H1 (cell line): ENCODE measurements at places on chromosomes 3 and 15. TPM values are rescaled to one million over a fixed set of nuclear protein-coding genes. Genes with fewer than 3 reads are reported as not detected.
A peak's percentile ranks its signal among the peaks of the same experiment; 100 is the strongest.

- no peaks in the 10 kb centered on the region for H3K4me1 ChIP-seq
- H3K27me3 ChIP-seq: no peaks in the 10 kb centered on the region
- H3K27ac ChIP-seq: no peak overlapping the region
- H3K36me3 ChIP-seq: peaks cover 21% of the 10 kb centered on the region
- H3K4me3 ChIP-seq: no peak overlapping the region
- DNase-seq: no peak
Observed at GRCh38 chr3:50183755-50184154, 7.7 kb upstream of the GNAT1 start.

DNA sequence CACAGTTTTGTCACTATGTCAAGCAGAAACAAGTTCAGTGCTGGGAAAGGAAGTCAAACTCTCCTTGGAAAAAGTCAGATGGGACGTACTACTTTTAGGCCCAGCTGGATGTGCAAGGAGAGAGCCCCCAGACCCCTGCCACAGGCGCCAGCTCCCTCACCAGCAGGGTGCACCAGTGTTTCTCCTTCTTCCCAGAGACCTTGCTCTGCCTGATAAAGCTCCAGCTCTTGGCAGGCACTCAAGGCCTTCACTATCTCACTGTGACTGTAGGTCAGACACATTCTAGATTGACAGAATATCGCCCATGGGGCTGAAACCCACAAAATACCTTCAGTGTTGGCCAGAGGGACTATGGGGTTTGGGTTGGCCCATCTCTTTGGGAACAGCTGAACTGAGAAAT lies 54.8 kb upstream of the CHRNB4 start:
- no peaks in the 10 kb centered on the region for H3K27me3 ChIP-seq
- no peak overlapping the region for H3K27ac ChIP-seq
- H3K4me3 ChIP-seq: no peak overlapping the region

- H3K4me1 ChIP-seq: no peaks in the 10 kb centered on the region
- no peak for DNase-seq
- no peak overlapping the region for H3K4me3 ChIP-seq
- no peak overlapping the region for H3K27ac ChIP-seq
Observed at GRCh38 chr3:2735392-2735894, 374.7 kb downstream of the IL5RA start.

DNA sequence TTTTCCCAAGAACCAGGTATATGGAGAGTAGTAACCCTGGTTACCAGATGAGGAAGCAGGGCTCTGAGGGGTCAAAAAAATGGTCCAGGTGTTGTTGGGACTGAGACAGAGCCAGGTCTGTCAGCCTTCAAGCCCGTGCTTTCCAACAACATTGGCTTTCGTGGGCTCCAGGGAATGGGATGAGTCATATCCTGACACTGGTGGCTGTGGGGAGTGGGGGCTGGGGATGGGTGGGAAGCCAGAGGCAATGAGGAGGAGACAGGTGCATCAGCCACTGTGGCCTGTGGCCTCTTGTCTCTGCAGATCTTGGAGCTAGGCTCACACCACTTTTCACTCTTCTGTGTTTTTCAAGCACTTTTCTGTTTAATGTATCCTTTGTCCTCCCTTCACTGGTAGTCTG lies 38.2 kb downstream of the CORO2B start:
- no peak overlapping the region for H3K4me3 ChIP-seq
- H3K36me3 ChIP-seq: no peaks in the 10 kb centered on the region; the same call in 1 of the 2 replicates
- no peak for DNase-seq
- H3K4me1 ChIP-seq: peaks cover 12% of the 10 kb centered on the region
- H3K27me3 ChIP-seq: no peaks in the 10 kb centered on the region
- H3K27ac ChIP-seq: no peak overlapping the region

The GABRB3 gene
- 88.5 and 98.8 TPM in 2 replicates for polyA plus RNA-seq

The ARNT2 gene
- 9.5 and 10.0 TPM in 2 replicates for polyA plus RNA-seq

DNA sequence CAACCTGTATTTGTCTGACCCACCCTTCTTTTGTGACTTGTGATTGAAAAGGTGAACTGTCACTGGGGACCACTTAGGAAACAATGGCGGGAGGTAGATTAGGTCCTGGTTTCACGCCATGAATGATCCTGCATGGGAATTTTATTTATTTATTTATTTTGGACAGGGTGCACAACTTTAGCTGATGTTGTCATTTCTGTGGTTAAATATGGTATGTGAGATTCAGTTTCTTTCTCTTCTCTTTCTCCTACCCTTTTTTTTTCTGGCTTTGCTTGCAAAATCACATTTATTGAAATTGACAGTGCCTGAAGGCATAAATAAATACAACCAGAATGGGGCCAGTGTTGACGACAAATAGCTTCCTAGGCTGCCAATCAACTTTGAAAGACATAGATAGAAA lies 18.0 kb upstream of the HTR3E start:
- no peak overlapping the region for H3K4me3 ChIP-seq
- H3K36me3 ChIP-seq: no peaks in the 10 kb centered on the region
- no peak overlapping the region for H3K27ac ChIP-seq
- no peaks in the 10 kb centered on the region; the same call in 1 of the 2 replicates for H3K27me3 ChIP-seq
- no peaks in the 10 kb centered on the region for H3K4me1 ChIP-seq

The PPP1R14D gene
- not detected in 2 replicates for polyA plus RNA-seq

The HRH1 gene
- 0.03 and 0.11 TPM in 2 replicates for polyA plus RNA-seq

GRCh38 chr15:73265536-73266153 lies 103.1 kb downstream of the HCN4 start:
- H3K27me3 ChIP-seq: no peaks in the 10 kb centered on the region
- H3K36me3 ChIP-seq: peaks cover 12% of the 10 kb centered on the region
- no peak overlapping the region for H3K4me3 ChIP-seq
- DNase-seq: peak; percentile 76
- no peak overlapping the region for H3K27ac ChIP-seq
- H3K4me1 ChIP-seq: no peaks in the 10 kb centered on the region

DNA sequence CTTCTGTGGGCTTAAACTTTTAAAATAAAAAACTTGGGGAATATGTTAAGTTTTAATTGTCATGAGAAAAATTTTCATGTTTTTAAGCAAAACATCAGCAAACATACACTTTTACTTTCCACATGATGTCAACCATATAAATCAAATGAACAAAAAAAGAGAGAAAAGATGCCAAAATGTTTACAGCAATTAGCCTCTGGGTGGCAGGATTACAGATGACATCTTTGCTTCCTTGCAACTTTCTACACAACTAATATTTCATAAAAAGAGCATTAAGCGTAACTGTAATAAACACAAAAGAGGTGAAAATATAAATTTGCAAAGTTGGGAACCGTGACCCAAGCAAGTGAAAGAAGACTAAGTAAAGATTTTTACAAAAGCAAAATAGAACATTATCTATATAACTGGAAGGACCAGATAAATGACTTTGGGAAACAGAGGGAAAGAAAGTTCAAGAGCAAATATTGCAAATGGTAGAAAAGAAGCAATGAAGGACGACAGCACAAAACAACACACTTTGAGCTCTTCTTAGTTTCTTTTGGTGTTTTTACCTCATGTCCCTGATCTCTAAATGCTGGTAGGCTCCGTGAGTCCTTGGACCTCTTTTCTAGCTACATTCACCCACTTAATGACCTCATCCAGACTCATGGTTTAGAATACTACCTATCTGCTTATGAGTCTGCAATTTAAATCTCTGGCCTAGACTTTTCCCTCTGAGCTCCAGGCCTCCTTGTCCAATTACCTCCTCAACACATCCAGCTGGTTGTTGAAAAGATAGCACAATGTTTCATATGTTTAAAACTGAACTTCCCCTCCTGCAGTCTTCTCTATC lies 9.4 kb downstream of the TP53BP1 start:
- H3K36me3 ChIP-seq: peaks cover 29% of the 10 kb centered on the region
- H3K27me3 ChIP-seq: no peaks in the 10 kb centered on the region
- H3K4me1 ChIP-seq: no peaks in the 10 kb centered on the region
- no peak overlapping the region for H3K27ac ChIP-seq

DNA sequence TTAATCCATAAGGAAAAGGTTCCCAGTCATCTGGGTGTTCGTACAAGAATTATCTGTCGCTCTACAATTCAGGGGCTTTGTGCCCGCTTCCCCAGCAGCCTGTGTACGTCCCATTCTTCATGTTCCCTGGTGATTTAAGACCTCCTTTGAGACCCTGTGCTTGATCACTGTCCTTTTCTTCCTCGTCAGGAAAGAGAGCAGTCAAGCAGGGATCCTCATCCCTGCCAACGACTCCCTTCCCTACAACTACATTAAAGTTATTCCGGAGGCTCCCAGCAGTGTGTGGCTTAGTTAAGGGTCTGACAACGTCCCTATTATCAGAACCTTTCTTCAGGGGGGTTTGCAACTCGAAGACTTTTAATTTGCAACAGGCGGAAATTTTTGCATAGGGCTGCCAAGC lies 175.7 kb downstream of the FOXP1 start:
- no peaks in the 10 kb centered on the region for H3K36me3 ChIP-seq
- H3K4me1 ChIP-seq: no peaks in the 10 kb centered on the region
- DNase-seq: no peak
- H3K4me3 ChIP-seq: no peak overlapping the region
- no peaks in the 10 kb centered on the region for H3K27me3 ChIP-seq

DNA sequence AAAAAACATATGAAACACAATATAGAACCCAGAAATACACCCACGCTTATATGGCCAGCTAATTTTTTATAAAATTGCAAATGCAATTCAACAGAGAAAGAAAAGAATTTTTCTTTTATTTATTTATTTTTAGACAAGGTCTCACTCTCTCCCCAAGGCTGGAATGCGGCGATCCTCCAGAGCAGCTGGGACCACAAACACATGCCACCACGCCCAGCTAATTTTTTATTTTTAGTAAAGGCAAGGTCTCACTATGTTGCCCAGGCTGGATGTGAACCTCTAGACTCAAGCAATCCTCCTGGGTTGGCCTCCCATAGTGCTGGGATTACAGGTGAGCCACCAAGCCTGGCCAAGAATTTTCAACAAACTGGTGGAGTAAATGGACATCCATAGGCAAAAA lies 117.9 kb downstream of the SCAPER start:
- no peak overlapping the region for H3K27ac ChIP-seq
- no peak overlapping the region for H3K4me3 ChIP-seq
- DNase-seq: no peak
- H3K36me3 ChIP-seq: no peaks in the 10 kb centered on the region
- H3K4me1 ChIP-seq: no peaks in the 10 kb centered on the region

DNA sequence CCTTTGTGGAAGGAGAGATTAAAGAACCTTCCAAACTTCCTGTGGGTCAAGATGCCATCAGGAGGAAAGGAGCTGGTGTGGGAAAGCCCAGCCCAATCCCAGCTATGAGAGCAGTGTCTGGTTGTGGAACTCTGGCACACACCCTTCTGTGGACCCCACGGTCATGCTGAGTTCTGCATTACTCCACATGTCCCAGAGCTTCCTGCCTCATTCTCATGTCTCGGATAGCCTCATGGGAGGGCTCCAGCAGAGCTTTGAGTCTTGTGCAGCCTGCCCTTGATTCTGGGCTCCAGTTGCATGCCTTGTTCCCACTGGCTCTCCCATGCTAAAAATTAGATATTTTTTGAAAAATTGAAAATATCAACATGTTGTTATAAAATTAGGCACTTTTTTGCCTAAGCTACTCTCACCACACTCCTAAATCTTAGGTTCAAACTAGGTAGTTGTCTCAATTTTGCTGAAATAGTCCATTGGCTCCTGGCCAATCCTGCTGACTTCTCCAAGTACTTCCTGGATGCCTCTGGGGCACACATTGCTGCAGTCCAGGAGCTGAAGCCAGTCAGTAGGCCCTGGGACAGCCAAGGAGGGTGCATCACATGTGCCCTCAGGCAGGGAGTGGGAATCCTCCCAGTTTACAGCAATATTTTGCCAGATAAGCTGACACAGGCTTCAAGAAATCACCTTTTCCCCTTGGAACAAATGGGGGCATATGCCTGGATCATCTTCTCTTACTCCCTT lies 144.3 kb downstream of the EEFSEC start:
- no peaks in the 10 kb centered on the region for H3K27me3 ChIP-seq
- H3K4me3 ChIP-seq: no peak overlapping the region
- DNase-seq: no peak
- no peaks in the 10 kb centered on the region for H3K4me1 ChIP-seq

DNA sequence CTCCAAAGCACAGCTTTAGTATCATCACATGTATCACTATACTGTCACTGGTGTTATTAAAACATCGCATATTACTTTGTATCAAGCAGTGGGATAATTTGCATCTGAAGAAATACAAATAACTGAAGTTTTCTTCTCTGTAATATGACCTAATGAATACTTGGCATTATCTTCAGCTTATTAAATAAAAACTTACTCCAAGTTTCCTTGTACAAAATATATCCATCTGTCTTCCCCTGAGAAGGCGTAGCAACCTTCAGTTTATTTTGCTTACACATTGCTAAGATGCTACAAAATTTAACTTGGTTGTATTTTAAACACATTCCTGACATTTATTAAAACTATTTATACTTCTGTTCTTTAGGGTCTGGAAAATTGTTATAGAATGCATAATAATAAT lies 13.7 kb downstream of the FGF7 start:
- no peaks in the 10 kb centered on the region for H3K36me3 ChIP-seq
- H3K27me3 ChIP-seq: no peaks in the 10 kb centered on the region
- H3K4me1 ChIP-seq: no peaks in the 10 kb centered on the region
- no peak overlapping the region for H3K27ac ChIP-seq
- no peak overlapping the region for H3K4me3 ChIP-seq

The ASTE1 gene
- 4.4 and 6.4 TPM in 2 replicates for polyA plus RNA-seq

DNA sequence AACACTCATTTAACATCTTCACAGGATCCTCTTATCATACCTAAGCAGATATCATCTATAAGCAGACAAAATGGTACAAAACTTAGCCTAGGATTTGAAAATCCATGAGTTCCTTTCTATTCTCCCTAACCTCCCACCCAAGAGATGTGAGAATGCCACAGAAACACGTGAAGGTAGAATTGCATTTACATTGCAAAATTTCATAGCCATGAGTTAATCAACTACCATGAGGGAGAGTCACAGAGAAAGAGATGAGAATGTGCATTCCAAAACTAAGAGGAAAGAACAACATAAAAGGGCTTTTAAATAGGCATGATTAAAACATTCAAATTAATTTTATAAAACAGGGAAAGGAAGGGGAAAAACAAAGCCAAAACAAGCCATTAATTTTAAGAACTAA lies 806.2 kb downstream of the NTRK3 start:
- no peaks in the 10 kb centered on the region for H3K4me1 ChIP-seq
- H3K4me3 ChIP-seq: no peak overlapping the region
- no peaks in the 10 kb centered on the region for H3K36me3 ChIP-seq
- DNase-seq: no peak
- no peaks in the 10 kb centered on the region for H3K27me3 ChIP-seq
- H3K27ac ChIP-seq: no peak overlapping the region

- no peak overlapping the region for H3K27ac ChIP-seq
- no peak for DNase-seq
- no peak overlapping the region for H3K4me3 ChIP-seq
- no peaks in the 10 kb centered on the region for H3K36me3 ChIP-seq
- no peaks in the 10 kb centered on the region for H3K27me3 ChIP-seq
Observed at GRCh38 chr3:111911446-111911845, 52.4 kb downstream of the PHLDB2 start.

DNA sequence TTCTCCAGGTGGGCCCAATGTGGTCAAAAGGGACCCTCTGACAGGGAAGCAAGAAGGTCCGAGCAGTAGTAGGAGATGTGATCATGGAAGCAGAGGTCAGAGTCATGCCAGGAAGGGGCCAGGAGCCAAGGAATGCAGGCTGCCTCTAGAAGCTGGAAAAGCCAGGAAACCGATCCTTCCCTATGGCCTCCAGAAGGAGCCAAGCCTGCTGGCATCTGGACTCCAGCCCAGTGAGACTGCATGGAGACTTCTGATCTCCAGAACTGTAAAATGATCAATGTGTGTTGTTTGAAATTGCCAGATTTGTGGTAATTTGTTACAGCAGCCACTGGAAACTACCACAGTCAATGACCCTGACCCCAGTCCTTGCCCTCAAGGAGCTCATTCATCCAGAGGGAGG lies 56.8 kb upstream of the SPATA12 start:
- H3K27ac ChIP-seq: no peak overlapping the region
- DNase-seq: no peak
- no peaks in the 10 kb centered on the region for H3K27me3 ChIP-seq
- H3K4me1 ChIP-seq: peaks cover 6% of the 10 kb centered on the region; the same call in 1 of the 2 replicates

The LRRC3B gene
- polyA plus RNA-seq: 1.4 and 1.6 TPM in 2 replicates
